RKO (cell line): ENCODE measurements at places on chromosomes 7 and 10.
A peak's percentile ranks its signal among the peaks of the same experiment; 100 is the strongest.

DNA sequence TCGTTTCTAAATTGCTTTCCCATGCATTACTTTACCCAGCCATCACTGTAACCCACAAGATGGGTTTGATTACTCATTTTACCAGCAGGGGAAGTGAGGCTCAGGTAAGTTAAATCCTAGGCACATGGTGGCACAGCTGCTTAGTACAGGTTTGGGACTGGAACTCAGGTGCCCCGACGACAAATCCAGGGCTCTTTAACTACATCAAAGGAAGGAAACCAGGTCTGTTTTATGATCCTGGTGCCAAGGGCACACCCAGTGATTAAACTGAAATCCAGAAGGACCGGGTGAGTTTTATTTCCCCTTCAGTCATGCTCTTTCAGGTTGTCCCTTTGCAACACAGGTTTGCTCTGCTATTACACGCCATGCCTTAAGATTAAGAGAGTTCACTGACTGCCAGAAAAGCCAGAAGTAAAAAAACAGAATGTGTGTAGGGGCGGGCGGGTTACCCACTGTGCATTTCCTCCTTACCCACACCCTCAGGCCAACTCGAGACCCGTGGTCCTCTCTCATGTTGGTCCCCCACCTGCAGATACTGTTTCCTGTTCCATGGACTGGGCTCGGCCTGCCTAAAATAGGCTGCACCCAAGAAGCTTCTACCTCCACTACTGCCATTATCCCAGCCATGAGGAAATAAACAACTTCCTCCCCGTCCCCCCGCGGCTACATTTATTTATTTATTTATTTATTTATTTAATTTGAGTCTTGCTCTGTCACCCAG lies 55.1 kb upstream of the KDM7A start:
- DNase-seq: no peak

DNA sequence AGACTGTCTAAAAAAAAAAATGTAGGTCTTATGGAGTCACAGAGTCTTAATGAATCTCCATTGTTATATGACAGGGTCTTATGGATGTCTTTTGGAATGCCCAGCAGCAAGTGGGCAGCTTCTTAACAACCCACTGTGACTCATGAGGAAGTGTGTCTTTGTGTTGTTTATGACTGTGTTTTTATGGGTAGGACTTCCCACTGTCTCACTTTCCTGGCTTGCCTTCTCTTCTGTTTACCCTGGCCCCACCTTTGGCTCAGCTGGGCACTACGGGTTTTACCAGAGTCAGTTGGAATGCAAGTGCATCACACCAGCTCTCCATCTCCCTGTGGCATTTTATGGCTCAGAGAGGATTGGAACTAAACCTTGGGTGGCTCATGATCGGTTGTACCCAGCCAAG lies 580.5 kb downstream of the AUTS2 start:
- peak; percentile 5 for DNase-seq

GRCh38 chr7:83861-84632 lies 108.3 kb upstream of the FAM20C start:
- no peak for DNase-seq

DNA sequence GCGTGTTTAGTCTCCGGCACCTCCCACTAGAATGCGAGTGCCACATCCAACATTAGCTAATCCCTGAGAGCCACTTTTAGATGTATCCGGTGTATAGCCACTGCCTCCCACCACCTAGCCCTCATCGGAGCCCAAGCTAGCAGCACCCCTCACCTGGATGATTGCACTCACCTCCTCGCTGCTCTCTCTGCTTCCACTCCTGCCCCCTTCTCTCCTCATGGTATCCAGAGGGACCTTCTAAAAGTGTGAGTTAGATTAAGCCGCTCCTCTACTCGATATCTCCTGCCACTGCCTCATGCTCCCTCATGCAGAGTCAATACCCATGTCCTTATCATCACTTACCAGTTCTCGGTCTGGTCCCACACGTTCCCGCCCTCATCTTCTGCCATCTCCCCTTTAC lies 125.3 kb downstream of the RAB11FIP2 start:
- no peak for DNase-seq

GRCh38 chr7:37670436-37670835 lies 13.1 kb upstream of the GPR141 start:
- no peak for DNase-seq

DNA sequence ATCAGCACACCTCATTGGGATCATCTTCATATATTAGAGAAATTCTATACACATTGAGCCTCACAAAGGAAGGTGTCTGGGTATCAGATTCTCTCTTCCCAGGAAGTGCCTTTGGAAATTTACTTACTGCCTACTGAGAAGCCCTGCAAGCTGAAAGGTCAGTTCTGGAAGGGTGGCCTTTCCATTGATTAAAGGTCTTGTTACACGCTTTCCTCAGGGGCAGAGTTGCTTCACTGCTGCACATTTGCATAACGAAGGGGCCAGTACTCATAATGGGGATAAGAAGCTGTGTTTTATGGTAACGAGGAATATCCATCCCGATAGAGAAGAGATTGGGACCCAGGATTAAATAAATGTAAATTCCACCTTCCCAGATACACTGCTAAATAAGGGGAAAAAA lies 19.4 kb upstream of the IL15RA start:
- no peak for DNase-seq

DNA sequence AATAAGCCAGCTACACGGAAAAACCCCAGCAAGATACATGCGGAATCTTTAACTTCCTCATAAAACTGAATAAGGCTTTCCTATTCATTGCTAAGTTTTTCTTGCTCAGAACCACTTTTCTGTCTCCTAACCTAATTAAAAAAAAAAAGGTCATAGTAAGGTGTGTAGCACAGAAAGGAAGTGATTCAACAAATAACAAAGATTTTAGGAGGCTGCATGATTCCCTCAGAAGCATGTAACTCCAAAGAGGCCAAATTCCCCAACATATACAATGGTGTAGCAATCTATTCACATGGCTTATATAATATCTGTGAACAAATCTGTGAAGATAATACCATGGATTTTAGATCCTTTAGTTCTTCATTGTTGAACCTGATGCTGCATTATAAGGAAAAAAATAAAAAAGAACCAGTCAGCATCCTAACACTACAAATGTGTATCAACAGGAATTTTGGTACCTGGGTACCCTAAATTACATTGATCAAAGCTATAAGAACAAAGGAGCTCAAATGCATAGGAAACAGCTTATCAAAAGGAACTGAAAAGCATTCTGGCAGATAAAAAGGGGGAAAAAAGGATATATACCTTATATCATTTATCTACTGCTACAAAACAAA lies 63.8 kb downstream of the IMMP2L start:
- no peak for DNase-seq

DNA sequence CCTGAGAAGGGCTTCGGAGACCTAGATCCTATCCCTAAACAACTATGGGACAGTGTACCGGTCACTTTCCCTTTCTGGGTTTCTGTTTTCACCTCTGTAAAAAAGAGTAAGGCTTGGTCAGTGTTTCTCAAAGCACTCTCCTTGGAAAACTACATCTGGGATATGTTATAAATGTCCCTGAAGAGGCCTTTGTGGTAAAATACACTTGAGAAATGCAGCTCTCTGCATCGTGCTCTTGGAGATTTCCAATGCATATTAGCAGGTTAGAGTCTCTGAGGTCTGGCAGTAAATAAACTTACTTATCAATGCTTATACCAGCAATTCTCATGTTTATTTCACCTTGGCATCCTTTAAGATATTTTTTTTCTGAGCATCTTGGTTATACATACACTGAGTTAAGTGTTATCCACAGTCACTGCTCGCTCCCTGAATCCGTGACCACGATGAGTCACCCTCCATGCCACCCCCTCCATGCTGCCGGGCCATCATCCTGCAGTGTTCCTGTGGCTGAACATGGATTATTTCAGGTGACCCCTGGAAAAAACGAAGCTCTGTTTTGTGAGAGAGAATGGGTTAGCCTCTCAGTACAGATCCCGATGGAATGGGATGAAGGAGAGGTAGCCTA lies 3.3 kb upstream of the TBXAS1 start:
- DNase-seq: peak; percentile 31

GRCh38 chr10:79628083-79628482 lies 17.3 kb downstream of the SFTPA1 start:
- no peak for DNase-seq

DNA sequence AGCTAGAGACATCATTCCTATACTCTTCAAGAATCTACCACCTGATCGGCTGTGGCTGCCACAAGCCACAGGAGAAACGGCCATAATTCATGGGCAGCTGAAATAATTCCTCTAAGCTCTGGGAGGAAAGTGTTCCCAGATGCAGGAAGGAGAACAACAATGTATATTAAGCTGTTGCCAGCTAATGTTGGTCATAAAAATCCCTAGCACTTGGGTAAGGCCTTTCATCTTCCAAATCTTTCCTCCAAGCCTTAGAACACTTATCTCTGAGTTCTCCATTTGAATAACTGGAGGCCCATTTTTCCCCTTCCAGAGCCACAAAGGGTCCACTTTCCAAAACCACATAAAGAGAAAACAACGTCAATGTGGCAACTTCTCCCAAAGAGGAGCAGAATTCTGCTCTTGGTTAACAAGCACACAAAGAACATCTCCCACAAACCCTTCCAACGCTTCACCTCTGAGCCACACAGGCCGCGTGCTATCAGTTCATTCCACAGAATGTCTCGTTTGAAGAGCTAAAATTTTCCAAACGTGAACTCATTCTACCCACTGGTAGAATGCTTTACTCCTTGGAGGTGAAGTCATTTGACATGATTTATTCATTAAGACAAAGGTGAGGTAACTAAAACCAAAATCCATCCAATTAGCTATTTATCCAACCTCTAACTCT lies 11.2 kb downstream of the KCNMA1 start:
- DNase-seq: no peak

GRCh38 chr7:26008428-26008827 lies 143.6 kb upstream of the NFE2L3 start:
- DNase-seq: no peak

DNA sequence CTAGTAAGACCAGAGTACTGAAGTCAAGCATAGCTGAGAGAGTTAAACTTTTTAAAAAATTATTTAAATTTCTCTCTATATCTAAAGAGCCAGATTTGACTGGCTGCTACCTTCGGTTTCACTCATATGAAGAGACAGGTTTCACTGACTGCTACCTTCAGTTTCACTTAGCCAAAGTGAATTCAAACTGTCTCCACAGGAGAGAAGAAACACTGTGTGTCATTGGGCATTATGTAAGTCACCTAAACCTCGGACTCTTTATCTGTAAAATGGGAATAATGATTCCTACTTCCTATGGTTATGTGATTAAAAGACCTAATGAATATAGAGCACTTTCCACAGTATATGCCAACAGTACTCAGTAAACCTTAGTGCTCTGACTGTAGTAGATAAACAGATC lies 41.6 kb upstream of the MET start:
- DNase-seq: no peak
